HT1080 (cell line): ENCODE measurements at places on chromosomes 7 and 10. TPM values are rescaled to one million over a fixed set of nuclear protein-coding genes. Genes with fewer than 3 reads are reported as not detected.

Gene ABCA13
- 1.2 and 1.7 TPM in 2 replicates for total RNA-seq

Gene TMEM140
- 0.60 and 1.8 TPM in 2 replicates for total RNA-seq

Gene ZNF425
- 0.23 and 0.33 TPM in 2 replicates for total RNA-seq

Gene GIMAP4
- total RNA-seq: not detected in 2 replicates

Gene TNRC18
- 21.8 and 36.2 TPM in 2 replicates for total RNA-seq

Gene IKZF1
- total RNA-seq: not detected in 2 replicates

Gene LIPJ
- total RNA-seq: not detected in 2 replicates

Gene PDGFA
- 21.6 and 23.1 TPM in 2 replicates for total RNA-seq

Gene STMP1
- 9.0 and 9.3 TPM in 2 replicates for total RNA-seq

Gene CLDN4
- 1.2 and 1.7 TPM in 2 replicates for total RNA-seq

Gene GARS1
- total RNA-seq: 162 and 205 TPM in 2 replicates

Gene CAV1
- total RNA-seq: 332 and 437 TPM in 2 replicates

Gene XRCC2
- total RNA-seq: 10.5 and 10.9 TPM in 2 replicates

Gene EGR2
- total RNA-seq: not detected in 2 replicates

Gene OPN4
- not detected in 2 replicates for total RNA-seq

Gene BZW2
- total RNA-seq: 120 and 128 TPM in 2 replicates

Gene ARHGAP12
- total RNA-seq: 23.2 and 27.9 TPM in 2 replicates

Gene DUSP5
- 72.7 and 89.2 TPM in 2 replicates for total RNA-seq

Gene FAM13C
- 2.8 and 3.1 TPM in 2 replicates for total RNA-seq

Gene WBP1L
- 19.0 and 25.7 TPM in 2 replicates for total RNA-seq

Gene CRHR2
- not detected in 2 replicates for total RNA-seq

Gene BMS1
- 31.1 and 31.5 TPM in 2 replicates for total RNA-seq

Gene BLNK
- not detected in 2 replicates for total RNA-seq

Gene LMTK2
- total RNA-seq: 7.1 and 8.0 TPM in 2 replicates

Gene ADARB2
- 0.03 TPM in 1 of 2 replicates, not detected in the other for total RNA-seq
